ENCODE measurements at places on chromosomes 1 and 21. TPM values are rescaled to one million over a fixed set of nuclear protein-coding genes. Genes with fewer than 3 reads are reported as not detected.

The CLCA4 gene
- not detected for polyA plus RNA-seq

The TCP10L gene
- polyA plus RNA-seq, result 2.0 TPM

DNA sequence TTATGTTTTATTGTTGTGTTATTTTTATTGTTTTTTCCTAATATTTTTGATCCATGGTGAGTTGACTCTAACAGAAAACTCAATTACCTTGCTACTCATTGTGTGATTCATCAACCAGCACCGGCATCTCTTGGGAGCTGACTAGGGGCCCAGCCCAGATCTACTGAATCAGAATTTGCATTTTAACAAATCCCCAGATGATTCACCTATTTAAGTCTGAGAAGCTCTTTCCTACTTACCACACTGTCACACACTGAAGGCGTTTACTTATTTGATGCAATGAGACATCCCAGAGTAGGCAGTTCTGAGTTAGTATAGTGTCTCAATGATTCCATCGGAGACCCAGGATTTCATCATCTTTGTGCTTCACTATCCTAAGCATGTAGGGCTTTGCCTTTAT is 416.6 kb downstream of the RWDD3 start:
- DNase-seq, result no peak

DNA sequence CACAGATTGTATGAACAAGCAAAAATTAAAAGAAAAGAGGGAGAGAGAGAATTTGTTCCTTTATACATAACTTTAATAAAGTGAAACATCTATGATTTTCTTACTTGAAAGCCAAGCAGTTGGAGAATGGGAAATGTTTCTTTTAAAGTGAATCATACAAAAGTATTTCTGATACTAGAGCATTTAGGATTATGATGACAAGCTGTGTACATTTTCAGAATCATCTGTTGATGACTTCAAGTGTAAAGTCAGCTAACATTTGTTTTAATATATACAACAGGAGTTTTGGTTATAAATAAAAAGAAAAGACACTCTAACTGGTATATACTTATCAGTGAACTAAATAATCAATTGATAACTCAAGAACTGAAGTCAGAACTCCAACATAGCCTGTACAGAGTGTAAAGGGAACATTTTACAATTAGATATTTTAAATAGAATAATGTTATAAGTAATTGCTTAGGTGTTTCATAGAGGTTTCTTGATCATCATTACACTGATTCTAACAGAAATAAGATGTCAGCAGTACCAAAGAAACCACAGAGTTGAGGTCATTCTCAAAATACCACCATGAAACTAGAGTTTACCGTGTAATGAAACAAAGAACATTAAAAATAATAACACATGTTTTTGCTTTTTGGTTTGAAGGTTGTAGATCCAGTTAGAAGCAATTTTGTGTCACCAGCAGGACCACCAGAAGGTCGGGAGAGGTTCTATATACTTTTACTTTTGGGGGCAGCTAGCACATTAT is 103.4 kb downstream of the COL24A1 start:
- DNase-seq, result no peak

DNA sequence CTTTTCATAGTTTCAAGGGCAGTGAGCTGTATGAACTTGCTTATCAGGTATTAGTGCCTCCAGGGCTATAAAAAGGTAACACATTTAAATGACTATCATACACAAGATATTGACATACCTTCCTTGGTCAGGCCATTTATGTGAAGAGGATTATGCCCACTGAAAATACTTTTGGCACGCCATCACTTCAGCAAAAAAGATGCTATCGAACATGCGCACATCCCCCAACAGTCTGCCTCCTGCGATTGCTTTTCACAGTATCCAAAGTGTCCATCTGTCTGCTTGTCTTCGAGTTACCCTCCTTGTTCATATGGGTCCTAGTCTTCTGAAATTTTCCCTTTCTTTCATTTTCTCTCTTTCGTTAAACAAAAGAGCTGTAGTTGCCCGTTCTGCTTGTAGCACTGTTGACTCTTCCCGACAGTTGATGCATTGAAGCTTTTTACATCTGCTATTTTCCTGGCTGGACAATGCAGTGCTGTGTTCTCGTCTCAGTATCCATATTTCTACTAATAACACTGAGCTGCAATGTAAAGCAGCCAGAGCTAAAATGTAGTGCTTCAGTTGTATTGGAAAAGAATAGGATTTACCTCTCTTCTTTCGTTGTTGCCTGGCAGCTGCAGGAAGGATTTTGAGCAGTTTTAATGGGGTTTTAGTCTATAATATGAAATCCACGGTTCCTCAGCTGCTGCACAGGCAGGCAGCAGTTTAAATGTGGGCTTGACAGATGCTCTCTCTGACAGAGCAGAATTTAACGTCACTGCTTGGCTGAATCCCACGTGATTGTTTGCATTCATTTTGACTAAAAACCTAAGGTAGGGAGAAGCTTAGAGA is at the start of gene B3GALT2:
Gene B3GALT2, minus strand, starts transcription at position 713 of the 831 bp plus-strand sequence. CDS start 5,051 bp downstream, outside the sequence.
- peak; percentile 70 for DNase-seq

DNA sequence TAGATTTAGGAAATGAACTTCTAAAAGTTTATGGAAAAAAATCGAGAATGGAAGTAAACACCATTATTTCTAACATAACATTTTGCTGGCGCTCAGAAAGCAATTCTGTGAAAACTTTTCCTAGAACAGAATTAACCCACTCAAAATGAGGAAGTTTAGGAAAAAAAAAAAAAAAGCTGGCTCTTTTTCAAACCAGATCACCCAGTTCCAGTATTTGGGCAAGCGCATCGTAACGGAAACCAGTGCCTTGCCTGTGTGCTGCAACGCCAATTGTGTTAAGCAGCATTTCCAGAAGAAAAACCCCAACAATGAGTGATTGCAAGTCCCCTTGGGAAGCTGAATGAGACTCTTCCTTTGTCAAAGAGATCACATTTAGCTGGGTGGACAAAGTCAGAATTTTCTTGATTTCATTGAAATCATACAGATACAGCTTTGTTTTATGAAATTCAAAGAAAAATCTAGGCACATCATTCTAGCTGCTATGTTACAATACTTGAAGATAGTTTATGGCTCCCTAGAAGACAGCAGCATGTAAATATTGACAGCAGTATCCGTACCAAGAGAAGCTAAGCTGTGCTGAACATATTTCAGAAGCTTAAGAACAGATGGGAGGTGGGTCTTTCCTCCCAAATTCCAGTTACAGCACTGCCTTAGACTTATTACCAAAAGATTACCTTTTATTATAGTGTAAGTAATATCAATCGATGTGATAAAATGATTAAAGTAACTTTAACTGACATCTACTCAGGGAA is 113.4 kb downstream of the ERG start:
- no peak for DNase-seq
